AG04450 (cell line): ENCODE measurements at places on chromosomes 7 and 10. TPM values are rescaled to one million over a fixed set of nuclear protein-coding genes. Genes with fewer than 3 reads are reported as not detected.

Gene IFIT1B
- polyA plus RNA-seq, result not detected in 2 replicates

DNA sequence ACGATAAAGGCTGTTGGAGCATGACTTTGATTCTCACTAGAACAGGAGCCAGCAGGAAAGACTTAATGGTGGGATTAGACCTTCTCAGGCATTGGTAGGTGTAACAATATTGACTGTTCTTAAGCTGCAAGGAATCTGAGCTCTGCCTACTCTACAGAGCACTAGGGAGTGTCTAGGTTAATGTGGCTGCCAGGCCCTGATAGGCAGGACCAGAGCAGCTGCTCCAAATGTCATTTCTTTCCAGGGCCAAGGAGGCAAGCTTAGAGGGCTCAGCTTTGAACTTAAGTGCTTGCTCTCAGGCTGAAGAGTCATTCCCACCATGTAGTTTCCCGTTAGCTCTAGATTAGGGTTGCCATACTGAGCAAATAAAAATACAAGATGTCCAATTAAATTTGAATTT, 96.8 kb downstream of the RAB18 start:
- no peak for DNase-seq

- DNase-seq, result no peak
Observed at GRCh38 chr7:22724861-22725260, 2.1 kb upstream of the IL6 start.

DNA sequence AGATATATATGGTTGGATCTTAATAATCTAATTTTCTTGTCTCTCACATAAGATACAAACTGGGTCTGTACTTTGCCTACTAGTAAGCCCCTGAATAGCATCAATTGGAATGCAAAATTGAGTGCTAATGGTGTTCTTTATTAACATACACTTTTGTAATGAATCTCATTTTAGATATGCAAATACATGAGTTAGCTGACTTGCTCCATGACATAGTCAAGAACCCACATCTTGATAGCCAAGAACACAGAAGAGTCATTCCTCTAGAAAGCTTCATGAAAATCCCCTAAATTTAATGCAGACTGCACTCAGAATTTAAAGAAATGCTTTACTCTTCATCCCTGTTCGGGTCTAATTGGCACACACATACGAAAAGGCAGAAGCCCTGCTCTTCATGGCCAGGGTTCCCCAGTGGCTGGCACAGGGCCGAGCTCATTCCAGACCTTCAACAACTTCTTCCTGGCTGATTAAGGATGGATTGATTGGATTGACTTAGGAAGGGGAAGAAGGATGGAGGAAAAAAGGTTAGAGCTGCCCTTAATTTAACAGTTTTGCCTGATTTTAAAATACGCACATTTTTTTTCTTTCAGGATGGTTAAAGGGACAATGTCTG, 431.1 kb upstream of the KLF6 start:
- no peak for DNase-seq

- DNase-seq, result no peak
Observed at GRCh38 chr7:74476626-74477025, 22.9 kb downstream of the GTF2IRD1 start.

DNA sequence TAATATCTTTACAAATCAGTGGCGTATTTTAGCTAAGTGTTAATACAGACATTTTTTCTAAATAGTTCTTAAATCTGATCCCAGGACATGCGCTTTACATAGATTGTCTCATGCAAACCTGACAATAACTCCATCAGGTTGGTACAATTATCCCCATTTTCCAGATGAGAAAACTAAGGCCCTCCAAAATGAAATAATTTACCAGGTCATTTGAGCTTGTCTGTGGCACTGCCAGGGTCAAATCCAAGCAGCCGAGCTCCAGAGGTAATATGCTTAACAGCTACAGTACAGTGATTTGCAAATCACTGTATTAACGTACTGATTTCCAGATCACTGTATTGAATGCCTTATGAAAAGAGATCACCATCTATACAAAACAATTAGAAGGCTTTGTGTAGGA, 223.1 kb downstream of the CHCHD3 start:
- DNase-seq, result no peak

DNA sequence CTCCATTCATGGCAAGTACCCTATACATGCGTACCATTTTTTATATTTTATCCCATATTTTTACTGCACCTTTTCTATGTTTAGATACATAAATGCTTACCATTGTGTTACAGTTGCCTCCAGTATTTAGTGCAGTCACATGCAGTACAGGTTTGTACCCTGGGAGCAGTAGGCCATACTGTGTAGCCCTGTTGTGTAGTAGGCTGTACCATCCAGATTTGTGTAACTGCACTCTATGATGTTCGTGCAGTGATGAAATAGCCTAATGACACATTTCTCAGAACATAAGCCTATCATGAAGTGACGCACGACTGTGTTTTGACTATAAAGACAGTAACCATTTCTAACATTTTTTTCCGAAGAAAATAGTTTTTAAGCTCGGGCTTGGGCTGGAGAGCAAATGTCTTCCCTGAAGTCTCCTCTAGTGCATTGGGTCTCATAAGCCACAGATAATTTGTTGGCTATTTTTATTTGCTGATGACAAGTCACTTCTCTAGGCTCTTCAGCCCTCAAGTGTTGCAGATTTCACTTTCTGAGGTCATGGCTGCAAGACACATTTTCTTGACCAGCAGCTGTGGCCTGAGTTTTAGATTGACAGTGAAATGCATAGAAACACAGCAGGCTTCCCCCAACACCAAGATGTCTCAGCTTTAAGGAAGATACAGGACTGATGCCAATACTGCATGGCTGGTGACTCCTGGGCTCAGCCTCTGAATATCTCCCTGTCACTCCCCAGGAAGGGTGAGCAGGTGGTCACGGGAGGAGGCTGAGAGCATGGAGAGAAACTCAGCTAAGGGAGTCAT, 26.9 kb downstream of the EPDR1 start:
- no peak for DNase-seq

- no peak for DNase-seq
Observed at GRCh38 chr7:159009951-159010350, 134.7 kb downstream of the VIPR2 start.
